ENCODE measurements at places on chromosomes 11 and 22.

- no peak for DNase-seq
Measured at GRCh38 chr11:1155274-1155693, 2.5 kb upstream of the MUC5AC start.

- DNase-seq = no peak
Measured at GRCh38 chr22:30204742-30205111, 41.8 kb downstream of the LIF start.

DNA sequence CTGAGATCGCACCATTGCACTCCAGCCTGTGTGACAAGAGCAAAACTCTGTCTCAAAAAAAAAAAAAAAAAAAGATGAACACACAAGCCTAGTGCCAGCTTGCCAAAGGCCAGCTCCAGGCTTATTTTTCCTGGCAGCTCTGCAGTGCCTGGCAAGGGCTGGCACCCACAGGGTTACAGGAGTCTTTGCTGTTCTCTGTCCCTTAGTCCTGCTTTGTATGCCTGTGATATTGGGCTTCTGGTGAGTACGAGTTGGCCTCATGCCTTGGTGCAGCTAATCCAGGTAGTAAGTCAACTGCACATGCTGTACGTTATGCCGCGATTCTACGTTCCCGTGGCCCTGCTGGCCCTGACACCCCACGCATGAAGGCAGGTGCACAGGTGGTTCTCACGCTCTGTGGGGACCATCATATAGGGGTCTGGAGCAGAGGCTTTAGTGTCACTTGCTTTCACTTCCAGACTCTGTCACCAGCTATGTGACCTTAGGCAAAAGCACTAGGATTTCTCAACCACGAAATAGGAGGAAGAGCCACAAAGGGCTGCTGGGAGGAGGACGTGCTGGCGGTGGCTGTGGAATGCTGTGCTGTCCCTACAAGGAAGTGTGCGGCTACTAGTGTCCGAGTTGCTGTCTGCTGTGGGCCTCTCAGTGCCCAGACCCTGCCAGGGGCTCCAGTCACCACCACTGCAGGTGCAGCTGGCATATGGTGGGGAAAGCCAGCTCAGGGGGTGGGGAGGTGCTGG is 21.4 kb upstream of the RASL10A start:
- DNase-seq = no peak

DNA sequence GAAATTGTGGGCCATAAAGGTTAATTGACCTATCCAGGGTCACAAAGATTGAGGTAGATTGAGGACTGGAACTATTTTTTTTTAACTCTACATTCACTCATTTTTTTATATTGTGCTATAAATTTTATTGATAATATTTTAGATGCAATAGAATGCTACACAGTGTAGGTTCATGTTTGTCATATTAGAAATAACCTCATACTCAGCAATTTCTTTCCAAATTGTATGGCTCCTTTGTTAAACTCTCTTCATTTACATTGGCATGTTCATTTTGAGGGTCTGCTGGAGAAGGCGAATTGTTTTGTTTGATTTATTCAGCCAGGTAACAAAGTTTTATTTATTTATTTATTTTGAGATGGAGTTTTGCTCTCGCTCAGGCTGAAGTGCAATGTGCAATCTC is 44.6 kb downstream of the UVRAG start:
- DNase-seq = no peak

- DNase-seq = no peak
Measured at GRCh38 chr11:106464728-106465127, 387.3 kb downstream of the AASDHPPT start.

DNA sequence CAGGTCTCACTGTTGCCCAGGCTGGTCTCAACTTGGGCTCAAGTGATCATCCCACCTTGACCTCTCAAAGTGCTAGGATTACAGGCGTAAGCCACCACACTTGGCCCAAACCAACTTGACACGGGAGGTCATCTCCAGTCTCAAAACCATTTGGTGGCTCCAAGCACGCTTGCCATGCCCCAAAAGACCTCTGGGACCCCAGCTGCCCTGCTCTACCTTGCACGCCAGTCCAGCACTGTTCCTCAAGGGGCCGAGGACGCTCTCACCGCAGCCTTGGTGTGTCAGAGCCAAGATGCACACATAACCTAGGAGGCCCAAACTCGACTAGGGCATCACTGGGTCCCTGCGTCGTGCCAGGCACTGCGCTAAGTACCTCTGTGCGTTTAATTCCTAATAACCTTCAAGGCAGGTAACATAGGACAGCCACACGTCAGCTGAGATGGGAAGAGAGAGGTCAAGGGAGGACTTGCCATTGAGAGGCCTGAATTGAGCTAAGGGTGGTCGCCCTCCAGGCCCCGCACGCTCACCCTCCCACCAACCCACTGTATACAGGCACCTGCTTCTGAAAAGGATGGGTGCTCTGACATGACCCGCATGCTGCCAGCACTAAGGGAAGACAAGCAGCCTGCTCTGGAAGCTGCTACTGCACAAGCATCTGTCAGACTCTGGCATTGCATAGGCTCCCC is 4.6 kb upstream of the GAS2L1 start:
- DNase-seq = no peak

GRCh38 chr11:35160902-35161597 is 22.1 kb downstream of the CD44 start:
- no peak for DNase-seq

GRCh38 chr11:32152821-32153220 is 61.9 kb downstream of the RCN1 start:
- DNase-seq = no peak

GRCh38 chr22:39958009-39958711 is 2.0 kb upstream of the TMA7B start:
- DNase-seq = no peak

DNA sequence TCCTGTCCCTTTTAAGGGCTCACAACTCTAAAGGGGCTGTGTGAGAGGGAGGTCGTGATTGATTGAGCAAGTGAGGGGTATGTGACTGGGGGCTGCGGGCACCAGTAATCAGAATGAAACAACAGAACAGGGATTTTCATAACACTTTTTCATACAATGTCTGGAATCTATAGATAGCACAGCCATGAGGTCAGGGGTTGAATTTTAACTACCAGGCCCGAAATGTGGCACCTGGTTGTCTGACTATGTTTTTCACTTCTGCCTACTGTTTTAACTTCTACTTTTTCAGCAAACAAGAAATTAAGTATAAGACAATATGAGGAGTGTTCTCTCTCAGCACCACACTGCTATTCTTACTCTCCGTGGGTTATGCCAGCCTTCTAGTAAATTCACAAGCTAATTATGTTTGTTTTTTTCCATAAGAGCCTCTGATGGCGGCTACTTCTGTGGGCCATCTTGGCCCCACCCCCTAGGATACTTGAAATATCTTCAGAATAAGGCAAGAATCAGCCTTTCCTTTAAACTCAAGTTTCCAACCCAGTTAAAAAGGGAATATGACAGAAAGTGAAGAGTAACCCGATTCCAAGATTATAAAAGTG is 552.8 kb upstream of the CHORDC1 start:
- no peak for DNase-seq

DNA sequence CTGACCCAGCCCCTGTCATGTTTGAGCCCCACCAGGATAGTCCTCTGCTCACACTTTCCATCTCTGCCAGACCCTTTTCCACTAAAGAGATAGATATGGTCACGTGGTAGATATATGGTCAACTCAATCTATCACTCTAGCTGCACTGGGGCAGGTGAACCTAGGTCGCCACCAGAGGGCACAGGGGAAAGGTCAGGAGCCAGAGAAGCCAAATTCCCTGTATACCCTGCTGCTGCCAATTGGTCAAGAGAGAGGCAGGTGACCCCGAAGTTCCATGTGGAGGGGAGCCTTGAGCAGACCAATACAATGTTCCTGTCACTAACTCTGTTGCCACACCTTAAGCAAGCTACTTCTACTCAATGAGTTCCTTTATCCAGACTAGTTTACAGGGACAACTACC is 101.1 kb upstream of the GALNT18 start:
- DNase-seq = no peak

DNA sequence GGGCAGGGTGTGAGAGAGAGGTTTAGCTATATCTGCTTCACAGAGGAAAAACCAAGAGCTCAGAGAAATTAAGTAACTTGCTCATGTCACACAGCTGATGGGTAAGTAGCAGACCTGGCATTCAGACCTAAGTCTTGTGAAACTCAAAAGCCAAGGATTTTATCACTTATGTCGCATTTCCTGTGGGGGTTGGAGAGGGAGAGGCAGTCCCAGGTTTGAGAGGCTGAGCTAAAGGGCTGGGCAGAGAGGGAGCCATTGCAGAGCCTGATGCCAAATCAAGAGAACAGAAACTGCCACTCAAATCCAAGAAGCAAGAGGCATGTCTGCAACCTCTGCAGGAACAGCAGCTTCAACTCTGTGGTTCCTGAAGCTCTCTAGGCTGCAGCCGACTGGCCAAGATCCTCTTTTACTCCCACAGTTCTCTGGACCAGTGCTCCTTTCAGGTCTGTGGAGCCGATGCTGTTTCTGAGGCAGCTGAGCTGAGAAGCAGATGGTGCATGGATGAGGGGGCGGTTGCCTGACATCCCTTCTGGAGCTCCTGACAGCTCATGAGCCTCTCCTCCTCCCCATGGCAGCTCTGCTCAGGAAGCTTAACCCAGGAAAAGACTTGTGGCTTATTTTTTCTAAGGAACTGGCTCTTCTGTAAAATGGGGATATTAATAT is 47.6 kb upstream of the NAV2 start:
- no peak for DNase-seq

DNA sequence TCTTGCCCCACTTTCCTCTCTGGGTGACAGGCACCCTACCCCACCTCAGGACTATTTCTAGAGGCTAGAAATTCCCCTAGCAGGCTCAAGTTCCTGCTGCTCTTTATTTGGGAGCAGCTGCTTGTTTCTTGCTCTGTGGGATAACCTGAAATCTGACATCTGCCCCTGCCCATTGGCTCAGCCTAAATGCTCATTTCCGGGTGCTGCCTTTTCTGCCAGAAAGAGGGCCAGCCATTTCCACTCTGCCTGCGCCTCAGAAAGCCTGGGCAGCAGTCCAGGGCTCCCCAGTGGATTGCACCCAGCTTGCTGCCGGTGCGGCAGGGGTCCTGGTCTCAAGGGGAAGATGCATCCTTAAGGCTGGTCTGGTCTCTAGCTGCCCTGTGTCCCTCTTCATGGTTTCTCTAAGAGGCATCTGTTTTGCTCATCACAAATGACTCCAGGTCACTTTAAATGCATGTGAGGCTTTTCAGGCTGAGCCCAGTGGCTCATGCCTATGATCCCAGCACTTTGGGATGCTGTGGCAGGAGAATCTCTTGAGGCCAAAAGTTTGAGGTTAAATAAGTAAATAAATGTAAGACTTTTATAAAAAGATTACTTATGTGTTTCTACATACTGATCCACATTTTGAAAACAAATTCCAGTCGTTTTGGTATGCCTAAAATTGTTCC is 10.3 kb upstream of the PNPLA5 start:
- no peak for DNase-seq

All from activated naive CD4-positive, alpha-beta T cell treated with anti-CD3 and anti-CD28 coated beads, Interleukin-2, amount 50 U/mL, for 16 hours (primary cell).